ENCODE measurements at places on chromosomes 4 and X. TPM values are rescaled to one million over a fixed set of nuclear protein-coding genes. Genes with fewer than 3 reads are reported as not detected.
A peak's percentile ranks its signal among the peaks of the same experiment; 100 is the strongest.

DNA sequence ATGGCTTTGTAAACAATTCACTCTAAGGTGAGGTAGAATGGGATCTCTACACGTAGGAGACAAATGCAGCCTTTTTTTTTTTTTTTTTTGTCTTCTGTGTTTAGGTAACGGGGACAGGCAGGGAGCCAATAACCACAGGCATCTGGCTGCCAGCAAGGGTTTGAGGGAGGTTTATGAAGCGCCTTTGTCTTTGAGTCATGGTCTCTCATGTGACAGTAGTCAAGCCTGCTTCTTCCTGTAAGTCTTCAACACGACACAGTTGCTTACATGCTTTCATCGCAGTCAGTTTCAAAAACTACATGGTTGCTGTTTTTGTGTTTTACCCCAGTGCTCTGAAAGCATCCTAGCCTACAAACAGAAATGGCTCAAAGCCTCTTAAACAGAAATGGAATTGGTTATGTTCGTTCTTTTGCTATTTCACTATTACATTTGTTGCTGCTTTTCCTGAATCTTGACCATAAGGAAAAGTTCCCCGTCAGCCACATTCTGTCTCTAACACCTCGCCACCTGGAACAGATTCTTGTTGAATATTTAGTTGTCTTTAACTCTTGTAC is 127.8 kb upstream of the METTL14 start:
- peak; percentile 39 for DNase-seq

DNA sequence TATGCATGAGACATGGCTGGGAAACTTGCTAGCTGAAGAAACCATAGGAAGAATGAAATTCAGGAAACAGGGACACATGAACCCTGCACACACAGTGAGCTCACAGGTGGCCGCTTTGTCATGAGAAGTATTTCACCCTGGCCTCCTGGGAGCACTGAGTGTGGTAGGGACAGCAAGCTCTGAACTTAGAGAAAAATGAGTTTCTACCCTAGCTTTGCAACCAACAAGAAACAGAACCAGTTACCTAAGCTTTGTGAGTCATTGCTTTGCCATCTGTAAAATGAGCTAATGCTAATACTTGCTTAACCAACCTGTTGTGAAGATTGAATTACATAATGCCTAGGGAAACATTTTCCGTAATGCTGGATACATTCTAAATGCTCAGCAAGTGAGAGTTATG is 206.6 kb upstream of the HS3ST1 start:
- DNase-seq, result peak; percentile 56

GRCh38 chrX:17984415-17984814 is 123.3 kb upstream of the RAI2 start:
- DNase-seq, result no peak

Gene CXorf58
- not detected for total RNA-seq

- no peak for DNase-seq
These were observed 85.9 kb upstream of the PAK3 start for GRCh38 chrX:111010111-111010510.

DNA sequence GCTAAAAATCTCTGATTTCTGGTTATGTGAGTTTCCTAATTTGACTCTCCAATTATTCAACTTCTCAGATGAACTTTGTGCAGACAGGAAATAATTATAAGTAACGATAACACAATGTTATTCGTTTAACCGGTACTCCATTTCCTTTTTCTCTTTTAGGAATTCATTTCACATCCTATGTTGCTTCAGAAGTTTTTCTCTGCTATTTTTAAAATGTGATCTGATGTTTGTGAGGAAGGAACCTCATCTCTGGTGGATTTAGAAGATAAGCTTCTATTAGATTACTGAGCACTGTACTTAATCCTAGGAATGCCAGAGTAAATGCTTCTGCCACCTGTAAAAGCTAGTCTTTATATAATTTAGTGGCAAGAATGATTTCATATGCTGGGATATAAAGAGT is 116.0 kb upstream of the ETNPPL start:
- DNase-seq, result no peak

DNA sequence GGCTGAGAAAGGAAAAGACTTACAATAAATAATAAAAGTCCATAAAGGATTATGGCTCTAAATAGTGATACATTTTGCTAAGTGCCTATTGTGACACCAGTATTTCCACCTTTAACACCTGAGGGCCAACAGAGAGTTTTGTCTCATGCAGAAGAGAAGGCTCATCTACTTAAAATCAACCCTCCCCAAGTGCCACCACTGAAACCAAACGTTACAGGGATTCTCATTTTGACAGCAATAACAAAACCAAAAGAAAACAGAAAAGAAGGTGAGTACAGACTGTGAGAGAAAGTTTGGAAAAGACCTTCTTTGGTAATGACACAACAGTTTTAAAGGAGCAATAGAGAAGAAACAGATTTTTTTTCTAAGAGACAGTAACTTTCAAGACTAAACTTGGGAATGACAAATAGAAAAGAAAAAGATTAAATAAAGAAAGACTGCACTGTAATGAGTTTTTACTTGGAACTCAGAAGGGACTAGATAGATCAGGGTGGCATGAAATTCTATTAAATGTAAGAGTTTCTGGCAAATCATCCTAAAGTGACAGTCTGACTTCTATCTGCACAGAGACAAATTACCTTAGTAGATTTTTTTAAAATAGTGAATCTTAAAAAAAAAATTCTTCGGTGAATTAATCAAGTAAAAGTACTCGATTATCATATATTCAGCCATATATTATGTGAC is 109.7 kb downstream of the ZNF827 start:
- DNase-seq, result no peak

Gene CYBB
- 2.1 TPM for total RNA-seq

- DNase-seq, result peak; percentile 73
These were observed 20.1 kb downstream of the ADRA2C start for GRCh38 chr4:3786196-3786869.

DNA sequence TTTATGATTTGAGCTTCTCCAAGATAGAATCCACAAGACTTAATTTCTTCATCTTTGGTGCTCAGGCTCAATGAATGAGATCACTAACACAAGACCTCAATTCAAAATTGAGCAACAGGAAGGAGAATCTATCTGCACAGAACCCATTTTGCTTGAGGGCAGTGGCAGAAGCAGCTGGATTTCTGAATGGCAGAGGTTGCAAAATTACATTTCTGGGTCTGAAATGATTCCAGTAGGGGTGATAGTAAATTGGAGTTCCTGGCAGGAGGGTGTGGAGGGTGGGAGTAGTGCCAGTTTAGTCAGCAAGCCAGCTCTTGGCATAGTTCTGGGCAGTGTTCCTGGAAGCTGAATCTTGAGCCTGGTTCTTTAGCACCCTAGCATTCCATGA is 281.1 kb downstream of the SLC7A11 start:
- DNase-seq, result no peak

- no peak for DNase-seq
These were observed 33.0 kb downstream of the SGMS2 start for GRCh38 chr4:107857741-107858140.

- DNase-seq, result no peak
These were observed 279.2 kb downstream of the QDPR start for GRCh38 chr4:17232566-17233253.

DNA sequence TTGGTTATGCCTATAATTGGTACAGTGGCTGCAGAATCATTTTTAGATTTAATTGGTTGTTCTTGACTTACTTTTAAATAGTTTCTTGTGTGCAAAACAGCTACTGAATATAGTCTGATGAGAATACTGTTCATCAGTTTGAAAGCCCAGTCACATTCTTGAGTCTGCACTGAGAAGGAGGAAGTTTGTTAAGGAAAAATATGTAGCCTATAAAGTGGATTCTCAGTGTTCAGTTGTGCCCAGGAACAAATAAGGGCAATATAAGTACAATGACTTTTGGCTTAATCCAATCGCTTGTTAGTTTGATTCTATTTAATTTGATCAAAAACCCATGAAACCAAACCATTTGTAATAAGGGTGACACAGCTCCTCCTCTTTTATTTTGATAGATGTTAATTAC is 32.8 kb upstream of the GEMIN8 start:
- DNase-seq, result no peak

Gene GPR50
- total RNA-seq, result not detected

GRCh38 chr4:173191623-173192041 is 23.0 kb downstream of the GALNT7 start:
- DNase-seq, result no peak

Gene UGT2B10
- not detected for total RNA-seq

- DNase-seq, result no peak
These were observed 329.2 kb downstream of the ARHGAP10 start for GRCh38 chr4:148061141-148061481.

Gene CFAP47
- 1.0 TPM for total RNA-seq

DNA sequence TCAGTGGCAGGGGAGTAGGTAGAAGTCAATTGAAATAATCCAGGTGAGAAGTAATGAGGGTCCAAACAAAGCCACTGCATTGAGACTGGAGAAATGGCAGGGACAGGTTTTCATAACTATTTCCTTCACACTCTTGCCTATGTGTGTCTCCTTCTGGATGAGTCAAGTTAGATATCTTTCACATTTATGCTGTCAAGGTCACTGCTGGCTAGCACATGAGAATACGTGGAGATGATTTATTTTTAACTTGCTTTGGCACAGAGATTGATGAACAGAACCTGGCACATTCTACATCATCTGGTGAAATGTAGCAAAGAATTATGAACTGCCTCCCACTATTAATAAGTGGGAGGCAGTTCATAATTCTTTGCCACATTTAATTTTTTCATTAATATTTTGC is 66.7 kb upstream of the BOD1L1 start:
- no peak for DNase-seq

GRCh38 chrX:122890729-122891128 is 293.3 kb upstream of the GRIA3 start:
- DNase-seq, result no peak

Gene ABLIM2
- total RNA-seq, result 1.0 TPM

DNA sequence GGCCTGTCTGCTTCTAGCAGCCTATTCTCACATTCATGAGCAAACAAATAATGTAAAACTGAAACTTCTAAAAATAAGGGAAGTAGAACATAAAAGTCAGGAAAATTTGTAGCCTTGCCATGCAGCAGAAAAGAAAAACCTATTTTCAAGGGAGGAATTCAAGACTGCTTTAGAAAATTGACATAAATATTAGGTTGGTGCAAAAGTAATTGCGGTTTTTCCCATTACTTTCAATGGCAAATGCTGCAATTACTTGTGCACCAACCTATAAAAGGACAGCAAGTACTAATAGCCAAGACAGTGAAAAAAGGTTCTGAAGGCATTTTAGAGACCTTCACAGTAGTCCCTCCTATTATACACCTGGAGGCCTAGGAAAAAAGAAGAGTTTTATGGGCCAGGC is 457.8 kb downstream of the KLHL4 start:
- DNase-seq, result no peak

DNA sequence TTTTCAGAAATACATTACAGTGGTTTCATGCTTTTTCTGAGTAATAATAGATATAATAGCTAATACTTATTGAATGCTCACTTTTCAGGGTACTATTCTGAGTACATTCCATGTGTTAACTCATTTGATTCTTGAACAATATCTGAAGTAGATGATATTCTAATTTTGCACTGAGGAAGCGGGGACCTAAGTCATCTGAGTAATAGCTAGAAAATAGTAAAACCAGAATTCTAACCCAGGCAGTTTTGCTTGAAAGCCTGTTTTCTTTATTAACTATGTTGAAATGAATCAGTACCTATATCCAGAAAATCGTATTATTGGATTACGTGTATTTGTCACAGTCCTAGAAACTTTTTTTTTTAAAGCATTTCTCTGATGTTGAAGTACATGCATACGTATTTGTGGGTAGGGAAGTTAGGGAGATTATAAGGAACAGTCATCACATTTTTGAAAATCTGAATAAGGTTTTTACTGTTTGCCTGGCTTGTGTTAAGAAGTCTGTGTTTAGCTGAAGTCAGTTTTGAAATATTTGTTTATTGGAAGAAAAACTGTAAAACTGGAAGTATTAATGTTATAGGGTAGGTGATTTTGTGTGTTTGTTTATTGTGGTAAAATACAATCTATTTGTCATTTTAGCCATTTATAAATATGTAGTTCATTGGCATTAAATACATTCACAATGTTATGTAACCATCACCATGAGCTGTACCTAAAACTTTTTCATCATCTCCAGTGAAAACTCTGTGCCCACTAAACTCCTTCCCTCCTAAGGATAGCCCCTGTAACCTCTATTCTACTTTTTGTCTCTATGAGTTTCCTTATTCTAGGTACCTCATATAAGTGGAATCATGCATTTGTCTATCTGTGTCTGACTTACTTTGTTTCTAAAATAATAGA is 55.3 kb downstream of the FIP1L1 start:
- no peak for DNase-seq

GRCh38 chr4:10677796-10678497 is 6.6 kb downstream of the CLNK start:
- no peak for DNase-seq

Gene GAGE12F
- total RNA-seq, result not detected
